ENCODE measurements at places on chromosomes 7 and 10.

- no peak for DNase-seq
These were observed 81.8 kb downstream of the ZNF248 start for GRCh38 chr10:37775612-37776011.

DNA sequence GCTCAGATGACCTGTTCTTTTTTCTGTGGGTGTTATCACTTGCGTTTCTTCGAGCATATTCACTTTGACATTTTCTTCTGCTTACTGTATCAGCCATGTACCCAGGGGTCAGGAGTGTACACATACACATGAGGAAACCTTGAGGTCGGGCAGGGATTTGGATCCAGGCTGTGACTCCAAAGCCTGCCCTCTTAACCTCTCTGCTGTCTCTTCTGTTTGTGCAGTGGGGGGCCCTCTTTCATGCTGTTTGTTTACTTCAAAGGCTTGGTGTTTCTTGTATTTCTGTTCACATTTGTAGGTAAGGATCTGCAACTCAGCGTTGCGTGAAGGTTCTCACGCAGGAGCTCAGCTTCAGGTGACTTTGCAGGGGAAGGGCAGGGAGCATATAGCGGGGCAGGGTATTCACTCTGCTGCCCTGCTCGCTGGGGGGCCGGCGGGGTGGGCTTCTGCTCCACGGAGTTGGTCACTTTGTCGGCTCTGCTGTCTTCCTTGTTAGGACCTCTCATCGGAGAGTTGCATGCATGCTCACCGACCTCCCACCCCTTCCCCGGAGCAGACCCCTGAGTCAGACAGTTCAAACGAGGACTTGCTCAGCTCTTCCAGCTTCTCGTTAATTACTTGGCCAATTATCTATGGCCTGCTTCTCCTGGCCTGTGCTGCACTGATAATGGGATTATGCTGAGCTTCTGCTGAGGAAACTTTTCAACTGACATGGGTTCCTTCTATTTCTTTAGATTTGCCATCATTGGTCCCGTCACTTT lies 77.5 kb downstream of the SDK1 start:
- DNase-seq, result no peak

- no peak for DNase-seq
These were observed 42.0 kb upstream of the RHOBTB1 start for GRCh38 chr10:60985951-60986350.

DNA sequence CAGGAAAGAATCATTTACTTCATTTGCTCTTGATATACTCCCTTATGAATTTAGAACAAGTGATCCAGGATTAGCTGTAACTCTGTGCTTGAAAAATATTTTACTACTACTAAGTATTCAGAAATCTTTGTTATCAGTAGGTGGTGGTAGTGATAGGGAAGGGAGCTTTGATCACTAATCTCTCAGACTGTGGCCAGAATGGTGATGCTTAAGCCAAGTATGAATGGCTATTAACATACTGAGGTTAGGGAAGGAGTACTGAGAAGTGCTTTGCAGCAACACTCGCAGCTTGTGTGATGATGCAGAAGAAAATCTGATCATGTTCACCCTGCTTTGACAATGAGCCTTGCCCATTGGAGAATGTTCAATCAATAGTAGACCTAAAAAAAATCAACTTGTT lies 29.3 kb downstream of the AP3M1 start:
- no peak for DNase-seq

GRCh38 chr10:117221156-117221711 lies 19.7 kb upstream of the SLC18A2 start:
- DNase-seq, result no peak

DNA sequence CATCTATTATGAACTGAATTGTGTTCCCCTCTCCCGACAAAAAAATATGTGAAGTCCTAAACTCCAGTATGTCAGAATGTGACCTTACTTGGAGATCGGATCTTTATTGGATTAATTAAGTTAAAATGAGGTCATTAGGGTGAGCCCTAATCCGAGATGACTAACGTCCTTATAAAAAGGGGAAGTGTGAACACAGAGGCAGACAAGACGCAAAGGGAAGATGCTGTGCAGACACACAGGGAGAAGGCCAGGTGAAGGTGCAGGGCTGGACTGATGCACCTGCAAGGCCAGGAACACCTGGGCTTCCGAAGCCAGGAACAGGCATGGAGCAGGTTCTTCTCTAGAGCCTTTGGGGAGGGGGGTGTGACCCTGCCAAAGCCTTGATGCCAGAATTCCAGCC lies 187.8 kb downstream of the PARD3 start:
- no peak for DNase-seq

- DNase-seq, result peak; percentile 37
These were observed 105.0 kb upstream of the DGKB start for GRCh38 chr7:15007507-15007906.

DNA sequence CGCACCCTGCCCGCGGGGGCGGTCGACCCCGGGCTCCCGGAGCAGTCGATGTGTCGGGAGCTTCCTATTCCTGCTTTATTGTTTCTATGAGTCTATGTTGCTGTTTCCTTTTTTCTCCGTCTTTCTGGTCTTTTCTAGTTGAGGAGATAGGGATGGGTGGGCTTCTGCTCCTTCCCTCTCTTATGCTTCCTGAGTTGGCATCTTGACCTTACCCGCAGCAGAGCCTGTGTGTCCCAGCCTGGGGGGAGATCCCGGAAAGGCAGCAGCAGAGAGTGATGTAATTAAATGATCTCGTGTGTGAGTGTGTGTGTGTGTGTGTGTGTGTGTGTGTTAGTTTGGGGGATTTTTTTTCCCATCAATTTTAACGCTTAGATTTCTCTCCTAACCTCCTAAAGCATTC lies 486 bp upstream of the SORCS1 start:
- no peak for DNase-seq

DNA sequence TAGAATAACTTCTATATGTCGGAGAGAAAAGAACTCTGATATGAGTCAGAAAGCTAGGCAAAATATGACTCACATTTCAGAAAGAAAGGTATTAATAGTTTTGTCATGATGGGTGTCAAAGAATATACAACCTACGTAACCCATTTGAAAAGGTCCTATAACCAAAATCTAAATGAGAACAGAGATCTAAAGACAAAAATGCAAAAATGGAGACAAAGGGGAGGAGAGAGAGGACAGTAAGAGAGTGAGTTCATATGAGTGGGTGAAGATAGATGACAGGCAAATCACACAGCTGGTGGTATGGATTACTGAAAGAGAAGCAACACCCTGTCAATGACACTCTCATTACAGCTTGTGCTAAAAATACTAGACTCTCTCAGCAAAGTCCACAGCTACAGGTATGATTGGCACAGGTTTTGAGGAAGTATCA lies 25.6 kb downstream of the ANKMY2 start:
- DNase-seq, result no peak

- no peak for DNase-seq
These were observed 39.4 kb downstream of the ADRA2A start for GRCh38 chr10:111116211-111116610.

DNA sequence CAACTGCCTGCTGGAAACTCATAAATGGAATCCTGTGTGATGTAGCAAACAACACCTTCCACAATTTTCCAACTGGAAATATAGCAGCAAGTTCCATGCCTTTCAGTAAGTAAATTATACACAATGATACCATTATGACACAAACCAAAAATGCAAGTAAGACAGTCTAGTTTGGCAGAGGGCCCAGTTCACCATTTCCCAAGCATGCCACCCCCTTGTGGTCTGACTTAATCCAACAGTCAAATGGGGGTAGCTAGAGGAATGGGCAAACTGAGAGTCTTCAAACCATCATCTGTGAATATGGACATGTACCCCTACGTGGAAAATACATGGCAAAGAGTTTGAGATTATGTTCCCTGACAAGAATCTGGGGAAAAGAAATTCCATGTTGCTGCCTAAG lies 137.6 kb upstream of the VWC2 start:
- DNase-seq, result no peak

GRCh38 chr7:119996634-119997033 lies 276.3 kb upstream of the KCND2 start:
- DNase-seq, result no peak

DNA sequence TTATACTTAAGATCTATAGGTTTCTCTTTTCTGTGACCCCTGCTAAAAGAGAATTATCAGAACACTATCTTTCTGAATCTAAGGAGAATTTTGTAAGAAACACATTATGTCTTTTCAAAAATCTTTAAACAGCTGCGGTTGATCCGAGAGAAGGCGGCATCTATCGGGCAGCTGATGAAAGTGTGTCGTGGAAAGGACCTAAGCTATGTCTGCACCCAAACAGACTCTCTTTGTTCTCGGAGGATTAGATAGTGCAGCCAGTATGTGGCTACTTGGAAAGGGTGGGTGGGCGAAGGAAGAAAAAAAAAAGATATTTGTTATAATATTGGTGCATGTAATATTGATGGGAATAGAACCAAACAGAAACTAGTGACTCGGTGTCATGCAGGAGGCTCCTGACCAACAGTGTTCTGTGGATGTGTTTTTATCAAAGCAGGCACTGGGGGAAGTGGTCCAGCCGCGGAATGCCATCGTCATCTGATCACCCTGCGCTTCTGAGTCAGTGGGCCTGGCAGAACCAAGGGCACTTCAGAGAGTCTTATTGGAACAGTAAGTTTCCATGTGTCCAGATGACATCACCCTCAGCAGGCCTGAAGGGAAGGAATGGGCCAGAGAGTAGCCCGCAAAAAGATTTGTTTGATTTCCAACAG lies 509.7 kb upstream of the AKR1E2 start:
- no peak for DNase-seq

DNA sequence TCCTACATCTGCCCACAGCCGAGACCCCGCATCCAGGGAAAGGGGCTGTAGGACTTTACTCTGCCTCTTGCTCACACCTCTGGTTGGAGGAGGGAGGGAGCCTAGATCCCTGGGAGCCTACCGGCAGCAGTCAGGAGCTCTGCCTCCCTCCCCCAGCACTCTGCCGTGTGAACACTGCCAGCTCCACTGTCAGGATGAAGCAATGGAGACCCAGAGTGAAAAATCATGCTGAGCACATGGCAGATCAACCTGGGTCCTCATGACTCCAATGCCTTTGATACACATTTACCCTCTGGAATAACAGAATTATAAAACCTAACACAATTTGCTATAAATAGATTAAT lies 477.7 kb downstream of the TNS3 start:
- DNase-seq, result no peak

DNA sequence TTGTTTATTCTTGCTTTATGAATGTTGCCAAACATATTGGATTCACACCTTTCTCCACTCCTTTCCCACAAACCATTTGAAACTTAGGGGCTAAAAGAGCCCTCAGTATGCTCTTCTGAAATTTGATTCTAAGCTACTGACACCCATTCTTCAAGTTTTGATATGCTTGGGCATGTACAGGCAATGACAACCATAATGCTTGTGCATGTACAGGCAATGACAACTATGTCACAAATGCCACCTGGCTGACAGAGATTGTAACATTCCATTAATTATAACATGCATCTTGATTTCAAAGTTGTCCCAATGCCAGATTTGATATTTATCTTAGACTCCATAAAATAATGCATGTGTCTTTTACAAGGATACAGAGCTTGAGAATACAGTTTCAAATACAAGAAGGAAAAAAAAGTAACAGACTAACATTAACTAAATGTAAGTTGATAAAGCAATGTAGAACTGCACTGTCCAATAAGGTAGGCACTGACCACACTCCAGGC lies 17.5 kb upstream of the CDK1 start:
- no peak for DNase-seq

GRCh38 chr10:123994417-123995081 lies 98.8 kb downstream of the CHST15 start:
- peak; percentile 78 for DNase-seq

- DNase-seq, result no peak
These were observed 1018.7 kb downstream of the TYW1 start for GRCh38 chr7:68015122-68015977.

DNA sequence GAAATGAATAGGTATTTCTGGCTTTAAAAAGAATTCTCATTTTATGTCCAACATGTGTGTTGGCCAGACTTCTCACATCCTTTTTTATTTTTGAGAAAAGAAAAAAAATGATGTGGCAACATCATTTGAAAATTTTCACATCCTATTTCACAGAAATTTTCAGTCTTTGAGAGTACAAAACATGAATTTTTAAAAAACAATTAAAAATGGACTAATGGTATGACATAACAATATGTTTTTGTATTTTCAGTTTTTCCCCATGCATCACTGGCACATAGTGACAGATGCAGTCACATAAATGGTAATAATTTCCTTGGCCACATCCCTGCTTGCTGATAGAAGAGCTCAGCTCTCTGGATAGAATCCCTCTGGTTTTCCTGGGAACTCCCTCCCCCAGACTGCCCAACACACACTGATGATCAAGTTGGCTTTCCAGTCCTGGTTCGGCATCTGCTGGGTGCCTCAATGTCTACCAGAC lies 188.5 kb upstream of the AGR3 start:
- DNase-seq, result no peak

DNA sequence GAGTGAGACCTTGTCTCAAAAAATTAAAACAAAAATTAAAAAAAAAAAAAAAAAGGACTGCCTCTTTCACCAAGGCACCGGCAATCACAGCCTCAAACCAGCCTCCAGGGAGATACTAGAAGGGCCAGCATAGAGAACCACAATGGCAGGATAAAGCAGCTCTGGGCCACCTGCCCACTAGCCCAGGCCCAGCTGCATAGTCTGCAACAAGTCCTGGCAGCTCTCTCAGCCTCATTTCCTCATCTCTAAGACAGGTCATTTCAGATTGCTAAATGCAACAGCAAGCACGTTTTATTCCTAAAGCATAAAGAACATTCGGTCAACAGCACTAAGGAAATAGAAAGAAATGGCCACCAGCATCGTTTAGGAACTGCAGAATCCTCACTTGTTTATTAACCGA lies 28.8 kb downstream of the XPNPEP1 start:
- no peak for DNase-seq

GRCh38 chr10:79203833-79204232 lies 135.1 kb downstream of the ZMIZ1 start:
- DNase-seq, result no peak

DNA sequence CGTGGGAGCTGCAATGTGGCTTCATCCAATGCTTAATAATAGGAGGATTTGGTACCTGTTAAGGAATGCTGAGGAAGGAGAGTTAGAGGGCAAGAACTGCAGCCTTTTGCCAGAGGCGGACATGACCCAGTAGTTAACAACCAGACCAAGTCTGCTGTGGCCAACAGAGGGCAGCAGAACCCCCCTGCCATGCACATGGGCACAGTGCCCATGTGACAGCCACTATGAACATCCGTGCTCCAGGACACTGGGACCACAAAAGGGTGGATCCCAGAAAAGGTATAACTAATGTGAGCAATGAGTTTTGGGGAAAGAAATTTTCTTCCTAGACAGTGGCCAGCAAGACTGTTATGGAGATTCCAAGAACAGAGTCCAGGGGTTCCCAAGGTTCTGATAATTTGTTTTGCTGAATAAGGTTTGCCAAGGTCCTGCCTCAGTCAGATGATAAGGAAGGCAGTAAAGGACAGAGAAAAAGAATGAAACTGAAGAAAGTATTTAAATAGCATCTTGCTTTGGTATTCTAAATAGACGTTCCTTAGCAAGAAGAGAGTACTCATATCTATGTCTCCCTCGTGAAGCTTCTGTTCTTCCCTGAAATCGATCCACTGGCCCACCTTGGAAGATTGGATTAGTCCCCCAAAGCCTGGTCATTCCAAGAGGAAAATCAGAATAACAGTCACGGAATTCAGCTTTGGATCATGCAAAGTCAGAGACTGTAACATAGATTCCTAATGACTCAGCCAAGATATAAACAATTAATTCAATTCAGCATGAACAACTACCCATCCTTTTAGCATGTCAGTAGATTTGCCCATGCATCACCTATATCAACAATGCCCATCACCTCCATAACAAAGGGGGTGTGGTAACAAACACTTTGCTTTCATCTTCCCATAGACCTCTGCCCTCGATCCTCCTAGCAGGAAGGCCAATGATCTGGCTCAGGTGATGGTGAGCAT lies 56.0 kb downstream of the LGI1 start:
- DNase-seq, result peak; percentile 65

Data from RKO (cell line).